ENCODE measurements at places on chromosomes 12 and 14. TPM values are rescaled to one million over a fixed set of nuclear protein-coding genes. Genes with fewer than 3 reads are reported as not detected.

- no peak for DNase-seq
These were observed 813.0 kb downstream of the GALC start for GRCh38 chr14:87179936-87180335.

- no peak for DNase-seq
These were observed 717 bp downstream of the VASH1 start for GRCh38 chr14:76761960-76762410.

DNA sequence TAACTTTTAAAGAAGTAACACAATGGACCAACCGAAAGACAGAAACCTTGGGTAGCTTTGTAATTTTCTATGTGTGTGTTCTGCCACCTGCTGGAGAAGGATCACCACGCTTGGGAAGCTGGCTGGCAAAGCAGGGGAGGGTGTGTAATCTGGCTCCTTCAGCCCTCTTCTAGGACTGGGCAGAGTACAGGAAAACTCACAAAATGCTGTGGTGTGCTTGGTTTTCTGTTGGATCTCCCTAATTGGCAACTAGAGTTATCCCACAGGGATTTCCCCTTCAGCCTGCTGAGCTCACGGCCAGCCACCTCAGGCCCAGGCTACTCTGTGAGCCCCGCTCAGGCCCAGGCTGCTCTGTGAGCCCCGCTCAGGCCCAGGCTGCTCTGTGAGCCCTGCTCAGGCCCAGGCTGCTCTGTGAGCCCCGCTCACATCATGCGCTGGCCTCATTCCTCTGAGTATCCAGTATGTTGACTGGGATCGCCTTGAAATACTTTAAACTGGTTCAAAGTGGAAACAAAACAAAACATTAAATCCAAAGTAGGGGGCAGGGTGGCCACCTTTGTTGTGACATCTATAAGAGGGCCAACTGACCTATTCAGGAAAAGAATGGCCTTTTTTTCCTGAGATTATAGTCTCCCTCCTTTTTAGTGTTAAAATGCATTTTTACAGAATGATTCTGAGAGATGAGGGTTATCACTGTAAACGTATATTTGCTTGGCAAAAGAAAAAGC is 52.0 kb upstream of the RNU6-8 start:
- peak; percentile 48 for DNase-seq

DNA sequence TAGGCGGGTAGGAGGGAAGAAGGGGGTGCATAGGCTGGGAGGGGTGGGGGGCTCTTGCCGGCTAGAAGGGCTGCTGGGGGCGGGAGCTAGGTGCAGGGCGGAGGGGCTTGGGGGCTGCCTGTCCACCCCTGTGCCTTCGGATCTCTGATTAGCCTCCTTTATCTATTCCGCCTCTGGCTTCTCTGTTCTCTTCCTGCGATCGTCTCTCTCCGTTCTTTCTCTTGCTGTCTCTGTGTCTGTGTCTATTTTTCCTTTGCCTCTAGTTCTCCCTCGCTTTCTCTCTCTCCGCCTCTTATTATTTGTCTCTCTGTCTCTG is 166.7 kb upstream of the LHX5 start:
- DNase-seq = no peak

- DNase-seq = no peak
These were observed 36.3 kb upstream of the HECTD1 start for GRCh38 chr14:31243860-31244259.

DNA sequence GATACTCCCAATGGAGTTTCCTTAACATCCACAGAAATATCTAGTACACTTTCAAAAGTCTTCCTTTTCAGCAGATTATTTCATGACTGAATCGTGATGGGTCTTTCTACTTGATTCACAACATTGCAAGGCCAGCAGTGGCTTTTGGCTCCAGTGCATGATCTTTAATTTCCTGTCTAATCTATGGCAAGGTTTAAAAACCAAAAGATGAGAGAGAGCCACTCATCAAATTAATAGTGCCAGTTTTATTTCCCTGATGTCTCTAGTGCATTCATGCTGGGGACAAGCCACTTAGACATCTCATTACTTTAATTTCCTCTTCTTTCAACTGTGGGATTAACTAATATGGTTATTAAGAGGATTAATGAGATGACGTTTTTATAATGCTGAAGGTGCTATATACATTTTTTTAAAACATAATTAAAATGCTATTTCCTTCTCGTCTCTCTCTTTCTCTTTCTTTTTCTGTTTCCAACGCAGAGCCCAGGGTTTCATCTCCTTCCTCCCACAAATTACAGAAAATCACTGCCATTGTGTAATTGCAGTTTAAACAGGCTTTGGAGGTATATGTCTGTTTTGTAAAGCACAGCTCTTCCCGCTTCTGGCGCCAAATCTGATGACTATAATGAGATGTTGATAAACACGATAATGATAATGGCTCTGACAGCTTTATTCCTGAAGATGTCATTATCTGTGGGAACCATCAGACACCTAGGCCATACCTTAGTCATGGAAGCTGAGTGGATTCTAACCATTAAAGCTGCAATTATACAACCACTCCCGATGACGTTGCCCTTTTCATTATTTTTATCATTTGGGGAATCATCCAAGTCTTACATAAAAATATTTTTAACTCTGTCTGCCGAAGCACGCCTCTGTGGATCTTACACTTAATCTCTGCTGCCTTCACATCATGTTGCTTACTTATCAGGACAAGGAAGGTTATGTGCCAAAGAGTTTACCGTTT is 103.1 kb upstream of the PPM1H start:
- no peak for DNase-seq

Gene ALDH1L2
- total RNA-seq = 0.14 TPM

DNA sequence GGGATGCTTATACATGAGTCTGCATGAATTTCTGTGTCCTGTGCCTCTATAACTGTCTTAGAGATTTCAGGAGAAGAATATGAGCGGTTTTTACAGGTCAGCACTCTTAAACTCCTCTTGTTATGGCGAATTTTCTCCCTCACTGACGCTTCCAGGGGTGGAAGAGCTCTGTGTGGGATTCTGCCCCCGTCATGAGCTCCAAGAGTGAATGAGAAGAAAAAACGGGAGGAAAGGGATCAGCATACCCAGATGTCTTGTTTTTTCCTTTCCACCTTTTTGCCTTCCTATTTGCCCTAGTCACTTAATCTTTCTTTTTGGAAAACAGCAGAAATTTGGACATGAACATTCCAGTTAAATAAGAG is 651 bp downstream of the PFKM start:
- no peak for DNase-seq

DNA sequence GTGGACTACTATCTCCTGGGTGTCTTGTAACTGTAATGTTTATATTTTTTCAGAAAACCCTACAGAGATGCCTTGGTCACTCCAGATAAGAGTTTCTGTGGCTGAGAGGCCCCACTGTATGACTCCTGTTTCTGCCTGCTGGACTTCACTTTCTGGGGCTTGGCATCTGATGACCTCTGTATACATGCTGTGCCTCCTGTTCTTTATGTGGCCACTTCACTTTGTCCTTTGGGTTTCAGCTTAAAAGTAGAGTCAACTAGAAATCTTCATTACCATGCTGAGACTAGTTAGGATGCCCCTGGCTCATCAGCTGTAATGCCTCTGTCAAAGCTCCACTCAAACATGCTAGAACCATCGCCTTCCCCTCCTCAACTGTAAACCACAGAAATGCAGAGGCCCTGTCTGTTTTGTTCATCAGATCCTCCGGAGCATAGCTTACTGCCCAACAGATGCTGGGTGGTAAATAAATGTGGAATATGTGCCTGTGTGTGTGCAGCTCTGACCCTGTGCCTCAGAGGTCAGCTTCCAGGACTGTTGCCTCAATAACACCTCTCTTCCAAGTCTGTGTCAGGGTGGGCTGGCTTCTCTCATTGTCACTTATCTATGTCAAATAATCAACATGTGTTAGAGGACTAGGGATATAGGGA is 25.5 kb downstream of the ZNF664 start:
- no peak for DNase-seq

- DNase-seq = no peak
These were observed 218.0 kb downstream of the DUSP6 start for GRCh38 chr12:89134213-89134770.

- DNase-seq = no peak
These were observed 9.4 kb downstream of the TMEM179 start for GRCh38 chr14:104595116-104595675.

- DNase-seq = no peak
These were observed 315 bp downstream of the ABCD2 start for GRCh38 chr12:39619316-39619659.

DNA sequence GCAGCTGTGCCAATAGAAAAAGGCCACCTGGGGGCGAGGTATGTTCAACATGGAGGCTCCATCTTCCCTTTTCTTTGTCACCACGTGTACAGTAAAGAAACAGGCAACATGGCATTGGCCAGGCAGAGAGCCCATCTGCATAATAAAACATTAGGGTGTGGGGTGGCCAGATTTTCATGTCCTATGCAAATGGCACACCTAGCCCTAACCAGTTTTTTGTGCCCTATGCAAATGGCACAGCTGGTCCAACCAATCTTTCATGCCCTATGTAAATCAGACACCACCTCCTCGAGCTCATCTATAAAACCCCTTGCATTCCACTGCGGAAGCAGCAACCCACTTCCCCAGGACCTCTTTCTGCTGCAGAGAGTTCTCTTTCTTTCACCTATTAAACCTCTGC is 149.1 kb upstream of the RGS6 start:
- DNase-seq = no peak

- peak; percentile 21 for DNase-seq
These were observed 4.3 kb downstream of the GPR132 start for GRCh38 chr14:105060751-105061427.

DNA sequence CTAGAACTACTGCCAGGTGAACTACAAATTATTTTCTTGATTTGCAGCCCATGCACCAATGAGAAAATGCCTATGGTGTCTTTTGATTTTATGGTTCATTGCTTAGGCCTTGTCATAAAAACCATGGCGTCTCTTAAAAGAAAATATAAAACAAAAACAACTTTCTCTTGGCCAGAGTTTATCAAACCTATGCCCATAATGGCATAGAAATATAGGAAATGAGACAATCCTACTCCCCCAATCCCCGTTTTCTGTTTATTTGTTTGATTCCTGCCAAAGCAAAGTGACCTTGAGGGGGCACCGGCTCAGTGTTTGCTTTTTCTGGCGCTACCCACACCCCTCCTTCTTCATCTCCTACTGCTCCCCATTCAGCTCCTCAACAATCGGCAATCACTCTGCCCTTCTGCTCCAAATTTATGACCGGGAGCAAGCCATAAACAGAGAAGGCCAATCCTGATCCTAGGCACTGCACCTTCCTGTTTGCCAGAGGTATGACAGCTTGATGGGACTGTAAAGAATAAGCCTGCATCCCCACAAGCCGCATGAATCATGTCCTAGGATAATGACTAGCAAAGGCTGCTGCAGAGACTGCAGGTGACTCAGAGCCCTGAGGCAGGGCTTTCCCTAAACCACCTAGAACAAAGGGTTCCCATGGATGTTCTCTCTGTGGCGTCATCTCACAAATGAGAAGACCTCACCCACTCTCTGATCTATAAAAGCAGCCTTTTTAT is 874.9 kb downstream of the NRXN3 start:
- DNase-seq = no peak

Gene CMTM5
- total RNA-seq = not detected

- peak; percentile 54 for DNase-seq
These were observed 285.3 kb downstream of the ZFP36L1 start for GRCh38 chr14:68507544-68508081.

- no peak for DNase-seq
These were observed at the start of gene SRRM4 for GRCh38 chr12:118981285-118982211. Gene SRRM4, plus strand, starts transcription at chr12:118981541. Its CDS starts 342 bp downstream, at chr12:118981883.

- DNase-seq = no peak
These were observed 123.2 kb downstream of the FGD4 start for GRCh38 chr12:32522331-32523221.

- no peak for DNase-seq
These were observed 30.1 kb downstream of the MRPL42 start for GRCh38 chr12:93497456-93497855.

- DNase-seq = no peak
These were observed 3.2 kb upstream of the DIO3 start for GRCh38 chr14:101557811-101558738.

Gene LRTM2
- not detected for total RNA-seq

DNA sequence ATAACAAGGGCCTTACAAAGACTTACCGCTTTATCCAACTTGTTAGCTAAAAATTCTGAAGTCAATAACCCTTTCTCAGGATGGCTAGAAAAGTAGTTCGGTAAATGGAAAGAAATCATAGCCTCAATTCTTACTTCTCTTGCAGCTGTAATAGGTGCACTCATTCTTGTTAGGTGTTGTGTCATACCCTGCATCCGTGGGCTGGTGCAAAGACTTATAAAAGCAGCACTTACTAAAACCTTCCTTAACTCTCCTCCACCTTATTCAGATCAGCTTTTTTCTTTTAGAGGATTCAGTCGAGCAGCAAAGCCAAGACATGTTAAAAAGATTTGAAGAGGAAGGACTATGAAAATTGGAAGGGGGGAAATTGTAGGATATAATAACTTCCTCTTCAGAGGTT is 238.2 kb upstream of the DIO3 start:
- DNase-seq = no peak

DNA sequence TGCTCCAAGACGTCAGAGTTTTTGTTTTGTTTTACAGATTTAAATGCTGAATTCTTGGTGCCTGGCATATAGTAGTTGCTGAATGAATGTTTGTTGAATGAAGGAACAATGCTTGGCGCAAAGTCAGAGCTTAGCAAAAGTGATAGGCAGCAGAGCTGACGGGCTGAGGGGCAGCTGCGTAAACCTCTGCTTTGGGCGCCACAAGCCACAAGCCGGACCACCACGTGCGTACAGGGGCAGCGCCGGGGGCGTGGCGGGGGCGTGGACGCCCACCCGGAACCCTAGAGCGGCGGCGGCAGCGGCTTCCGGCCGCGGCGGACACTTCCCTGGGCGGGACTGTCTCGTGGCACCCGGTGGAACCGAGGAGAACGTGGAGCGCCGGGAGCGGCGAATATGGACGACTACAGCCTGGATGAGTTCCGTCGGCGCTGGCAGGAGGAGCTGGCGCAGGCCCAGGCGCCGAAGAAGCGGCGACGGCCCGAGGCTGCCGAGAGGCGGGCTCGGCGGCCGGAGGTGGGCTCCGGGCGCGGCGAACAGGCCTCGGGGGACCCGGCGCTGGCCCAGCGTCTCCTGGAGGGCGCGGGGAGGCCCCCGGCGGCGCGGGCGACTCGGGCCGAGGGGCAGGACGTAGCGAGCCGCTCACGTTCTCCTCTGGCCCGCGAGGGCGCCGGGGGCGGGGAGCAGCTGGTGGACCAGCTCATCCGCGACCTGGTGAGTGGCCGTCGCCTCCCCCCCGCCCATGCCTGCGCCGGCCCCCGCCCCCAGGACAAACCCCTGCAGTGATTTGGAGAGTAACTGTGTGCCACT is at the start of gene FBXW8:
FBXW8 (plus strand) TSS at position 306 of the 807 bp plus-strand sequence; CDS start at position 394, 88 bp downstream.
- DNase-seq = peak; percentile 58
